ENCODE measurements at places on chromosomes 4 and X.

GRCh38 chr4:83192634-83193033 lies 78.1 kb upstream of the PLAC8 start:
- no peak for DNase-seq

- no peak for DNase-seq
Measured at GRCh38 chrX:35406386-35406785, 391.8 kb upstream of the MAGEB16 start.

DNA sequence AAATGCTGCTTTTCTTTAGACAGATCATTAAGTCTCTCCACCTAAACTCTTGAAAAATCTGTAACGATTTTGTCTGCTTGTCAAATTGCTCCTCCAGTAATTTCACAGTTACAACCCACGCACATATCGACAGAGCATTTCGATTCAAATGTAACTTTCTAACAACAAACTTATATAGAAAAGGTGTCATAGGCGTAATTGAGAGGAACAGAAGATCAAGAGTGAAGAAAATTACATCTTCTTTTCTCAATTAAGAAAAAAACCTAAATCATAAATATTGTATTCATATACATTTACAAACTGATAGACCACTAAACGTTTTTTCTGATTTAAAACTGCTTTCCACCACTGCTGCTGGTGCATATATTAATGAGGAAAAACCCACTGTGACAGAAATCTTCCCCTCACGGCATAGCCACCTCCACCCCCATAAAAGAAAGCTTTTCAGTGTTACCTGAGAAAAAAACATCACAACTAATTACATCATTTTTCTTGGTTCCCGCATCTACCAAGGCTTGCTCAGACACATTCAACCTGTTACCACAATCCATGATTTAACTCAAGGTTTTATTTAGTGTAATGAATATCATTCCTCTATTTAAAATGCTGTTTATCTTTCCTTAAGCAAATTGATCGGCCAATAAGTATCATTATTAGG lies 1.9 kb downstream of the GPM6A start:
- no peak for DNase-seq

DNA sequence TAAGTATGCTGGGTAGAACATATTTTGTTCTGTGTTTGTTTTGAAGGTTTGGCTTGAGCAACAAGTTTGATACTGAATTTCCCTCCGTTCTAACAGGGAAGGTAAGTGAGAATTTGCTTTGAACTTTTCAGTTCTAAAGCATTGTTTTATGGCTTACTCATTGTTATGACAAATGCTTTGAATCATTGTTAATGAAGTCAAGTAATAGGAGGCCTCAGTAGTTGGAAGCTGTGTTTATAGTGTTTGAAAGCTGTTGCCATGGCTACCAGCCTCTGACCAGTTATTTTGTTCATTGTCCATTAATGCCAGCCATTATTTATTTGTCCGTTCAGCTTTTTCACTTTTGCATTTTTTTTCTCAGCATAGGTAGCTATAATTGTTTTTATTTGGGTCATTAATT lies 14.4 kb downstream of the CHIC1 start:
- DNase-seq, result no peak

DNA sequence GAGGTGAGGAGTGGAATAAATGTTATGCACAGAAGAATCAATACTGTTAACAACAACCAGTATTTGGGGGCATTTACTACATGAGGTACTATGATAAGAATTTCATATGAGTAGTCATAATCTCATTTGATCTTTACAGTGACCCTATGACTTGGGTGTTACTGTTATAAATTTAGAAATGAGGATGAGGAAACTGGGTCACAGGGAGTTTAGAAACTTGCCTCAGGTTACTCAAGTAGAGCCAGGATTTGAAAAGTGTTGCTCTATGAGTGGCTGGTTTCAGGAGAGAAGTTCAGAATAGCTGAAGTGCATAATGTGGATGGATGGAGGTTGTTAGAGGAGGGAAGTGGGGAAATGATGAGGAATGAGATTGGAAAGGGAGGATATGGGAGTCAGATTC lies 16.6 kb upstream of the DDIT4L start:
- DNase-seq, result no peak

DNA sequence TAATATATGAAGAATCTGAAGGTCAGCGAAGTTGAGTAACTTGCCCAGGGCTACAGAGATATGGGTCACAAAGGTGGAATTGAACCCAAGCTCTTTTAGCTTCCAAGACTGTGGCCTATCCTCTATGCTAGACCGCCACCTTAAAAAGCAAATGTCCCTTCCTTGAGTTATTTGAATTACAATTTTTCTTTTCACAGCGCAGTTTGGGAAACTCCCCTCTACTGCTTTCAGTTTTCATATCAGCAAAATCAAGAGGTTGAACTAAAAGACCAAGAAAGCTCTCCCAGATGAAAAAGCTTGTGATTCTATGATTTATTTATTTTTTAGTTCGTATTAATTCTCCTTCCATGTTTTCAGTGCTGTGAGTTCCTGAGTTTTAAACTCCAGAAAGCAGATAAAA lies 174.5 kb upstream of the C1QTNF7 start:
- no peak for DNase-seq

DNA sequence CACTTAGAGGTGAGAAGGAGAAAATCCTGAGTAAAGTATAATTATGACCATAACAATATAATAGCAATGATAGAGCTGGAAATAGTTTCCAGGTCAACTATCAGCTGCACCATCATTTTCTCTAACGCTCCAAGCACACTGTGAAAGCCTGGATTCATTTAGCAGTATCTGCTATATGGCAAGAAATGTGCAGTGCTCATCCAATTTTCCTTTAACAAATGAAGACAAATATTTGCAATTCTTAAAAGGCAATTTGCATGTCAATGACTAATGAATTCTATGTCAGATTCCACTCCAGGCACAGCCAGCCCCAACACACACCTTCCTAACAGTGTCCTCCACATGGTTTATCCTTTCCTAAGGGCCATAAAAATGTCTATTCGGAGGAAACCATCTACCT lies 12.7 kb downstream of the PRSS12 start:
- no peak for DNase-seq

DNA sequence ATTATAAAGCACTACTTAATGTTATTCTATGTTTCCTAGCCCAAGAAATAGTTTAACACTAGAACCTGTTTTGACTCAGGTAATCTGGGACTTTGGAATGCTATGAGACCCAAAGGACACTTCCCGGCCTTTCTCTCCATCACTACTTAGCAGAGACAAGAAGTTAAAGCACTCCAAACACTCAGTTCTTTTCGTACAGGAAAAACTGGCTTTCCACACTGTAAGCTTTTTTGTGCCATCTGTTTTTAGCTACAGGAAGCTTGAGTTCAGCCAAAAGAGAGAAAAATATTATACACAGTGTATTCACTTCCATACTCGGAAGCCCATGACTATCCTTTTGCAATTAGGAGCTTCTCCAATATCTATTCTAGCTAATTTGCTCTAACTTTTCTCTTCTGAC lies 7.9 kb upstream of the FGF13 start:
- DNase-seq, result no peak

- DNase-seq, result no peak
Measured at GRCh38 chr4:15186806-15187205, 184.5 kb downstream of the CPEB2 start.

GRCh38 chr4:26452565-26453531 lies 37.4 kb downstream of the CCKAR start:
- no peak for DNase-seq

DNA sequence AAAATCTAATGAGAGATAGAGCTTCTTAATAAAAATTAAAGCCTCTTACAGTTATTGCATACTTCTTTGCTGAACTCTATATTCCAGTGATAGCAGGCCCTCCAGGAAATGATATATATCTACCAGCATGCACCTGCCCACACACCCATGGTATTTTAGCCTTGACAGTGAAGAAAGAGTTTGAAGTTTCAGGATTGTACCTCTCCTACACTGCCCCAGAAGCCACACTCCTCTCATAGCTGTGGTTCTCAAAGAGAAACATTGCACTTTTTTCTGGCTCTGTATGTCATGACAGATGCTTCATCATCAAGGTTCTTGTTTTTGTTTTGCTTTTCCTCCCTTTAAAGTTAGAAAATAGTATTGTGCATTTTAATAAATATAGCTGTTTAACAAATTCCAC lies 34.0 kb downstream of the INPP4B start:
- DNase-seq, result no peak

DNA sequence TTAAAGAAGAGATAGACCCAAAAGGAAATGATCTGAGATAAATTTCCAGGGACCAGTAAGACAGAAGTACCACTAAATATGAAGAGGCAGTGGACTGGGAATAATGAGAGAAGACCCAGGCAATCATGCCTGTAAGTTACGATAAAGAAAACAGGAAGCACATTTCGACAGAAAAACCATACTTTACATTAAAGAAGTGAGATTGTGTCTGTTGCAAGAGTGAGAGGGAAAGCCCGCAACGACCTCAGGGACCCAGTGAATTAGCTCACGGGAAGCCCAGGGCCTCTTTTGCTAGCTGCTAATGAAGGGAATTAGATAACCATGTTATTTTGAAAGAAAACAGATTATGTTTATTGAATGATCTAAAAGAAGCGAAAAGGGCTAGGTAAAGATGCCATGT lies 28.9 kb upstream of the ACSL1 start:
- no peak for DNase-seq

- DNase-seq, result no peak
Measured at GRCh38 chrX:155334486-155335336, at the start of gene CLIC2. Gene CLIC2 (minus strand): TSS chrX:155334614. CDS start chrX:155334427, 187 bp downstream.

- DNase-seq, result no peak
Measured at GRCh38 chr4:7276515-7276914, 84.2 kb downstream of the SORCS2 start.

DNA sequence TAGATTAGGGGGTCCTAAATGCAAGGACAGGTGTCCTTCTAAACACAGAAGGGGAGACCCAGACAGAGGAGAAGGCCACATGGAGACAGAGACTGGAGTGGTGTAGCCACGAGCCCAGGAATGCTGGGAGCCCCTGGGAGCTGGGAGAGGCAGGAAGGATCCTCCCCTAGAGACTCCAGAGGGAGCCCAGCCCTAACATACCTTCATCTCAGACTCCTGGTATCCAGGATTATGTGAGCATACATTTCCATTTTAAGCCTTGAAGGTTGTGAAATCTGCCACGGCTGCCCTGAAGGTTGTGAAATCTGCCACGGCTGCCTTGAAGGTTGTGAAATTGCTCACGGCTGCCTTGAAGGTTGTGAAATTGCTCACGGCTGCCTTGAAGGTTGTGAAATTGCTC lies 148.4 kb downstream of the ASMT start:
- DNase-seq, result no peak

- DNase-seq, result no peak
Measured at GRCh38 chr4:45566896-45567603, 556.8 kb downstream of the GABRG1 start.

DNA sequence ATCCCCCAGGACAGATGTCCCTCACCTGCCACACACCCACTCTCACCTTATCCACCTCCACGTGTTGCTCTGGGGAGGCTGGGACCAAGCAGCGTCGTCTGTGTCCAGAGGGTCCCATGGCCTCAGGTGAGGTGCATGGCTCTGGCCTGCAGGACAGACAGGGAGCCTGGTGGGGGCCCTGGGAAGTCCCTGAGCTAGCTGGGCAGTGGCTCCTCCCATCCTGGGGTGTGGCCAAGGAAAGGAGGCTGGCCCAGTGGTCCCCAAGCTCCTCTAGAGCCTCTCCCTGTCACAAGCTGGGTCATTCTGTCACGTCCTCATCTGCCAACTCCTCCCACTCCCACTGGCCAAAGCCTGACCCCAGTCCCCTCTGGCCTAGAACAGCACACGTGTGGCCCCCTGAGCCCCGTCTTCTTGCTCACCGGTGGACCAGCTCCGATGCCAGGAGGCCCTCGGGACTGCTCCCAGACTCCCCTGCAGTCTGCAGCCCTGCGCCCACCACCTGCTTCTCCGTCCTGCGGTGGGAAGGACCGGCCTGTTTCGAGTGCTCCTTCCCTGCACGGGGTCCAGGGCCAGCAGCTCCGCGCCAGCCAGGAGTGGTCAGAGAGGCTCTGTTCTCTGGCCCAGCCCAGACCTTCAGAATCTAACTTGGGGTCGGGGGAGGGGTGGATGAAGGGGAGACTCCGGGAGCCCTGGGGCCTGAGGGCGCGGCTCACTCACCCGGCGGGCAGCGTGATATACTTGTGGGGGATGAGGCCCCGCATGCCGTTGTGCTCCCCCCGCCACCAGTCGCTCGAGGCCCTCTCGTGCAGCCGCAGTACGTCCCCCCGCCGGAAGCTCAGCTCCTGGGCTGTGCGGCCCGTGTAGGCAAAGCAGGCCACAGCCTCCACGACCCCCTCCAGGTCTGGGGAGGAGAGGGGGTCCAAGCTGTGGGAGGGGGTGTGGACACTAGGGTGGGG lies 4.8 kb downstream of the AVPR2 start:
- peak; percentile 60 for DNase-seq

DNA sequence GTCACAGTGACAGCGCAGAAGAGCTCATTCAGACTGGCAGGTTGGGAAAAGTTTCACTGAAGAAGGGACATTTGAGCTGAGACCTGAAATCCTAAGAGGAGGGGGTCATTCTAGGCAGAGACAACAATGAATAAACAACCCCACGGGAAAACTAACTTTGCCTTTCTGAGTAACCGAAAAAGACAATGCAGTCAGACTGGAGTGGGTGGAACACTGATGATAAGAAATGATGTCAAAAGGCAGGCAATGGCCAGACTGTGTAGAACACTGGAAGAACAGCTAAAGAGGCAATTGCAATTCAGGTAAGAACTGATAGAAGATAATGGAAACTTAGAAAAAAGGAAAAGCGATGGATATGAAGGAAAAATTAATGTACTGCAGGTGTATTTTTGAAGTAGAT lies 73.8 kb downstream of the CHIC2 start:
- DNase-seq, result no peak

DNA sequence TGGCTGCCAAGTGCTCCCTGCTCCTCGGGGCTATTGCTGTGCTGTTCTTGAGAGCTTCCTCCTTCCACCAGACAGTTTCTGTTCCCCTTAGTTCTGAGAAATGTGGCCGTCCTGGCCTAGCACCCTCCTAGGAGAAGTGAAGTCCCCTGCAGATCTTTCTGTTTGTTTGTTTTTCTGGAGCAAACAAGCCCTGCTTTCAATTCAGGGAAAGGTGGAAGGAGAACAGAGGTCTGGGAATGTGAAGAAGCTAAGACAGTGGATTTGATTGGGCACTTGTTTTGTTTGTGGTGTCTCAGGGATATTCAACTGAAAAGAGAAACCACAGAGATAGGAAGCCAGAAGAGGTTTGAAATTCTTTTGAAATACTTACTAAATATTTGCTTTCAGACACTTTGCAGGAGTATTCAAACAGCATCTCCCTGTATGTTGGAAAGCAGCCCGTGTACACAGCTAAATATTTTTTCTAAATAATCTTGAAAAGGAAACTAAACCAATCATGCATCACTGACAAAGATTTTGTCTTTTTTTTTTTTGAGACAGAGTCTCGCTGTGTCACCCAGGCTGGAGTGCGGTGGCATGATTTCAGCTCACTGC lies 36.5 kb upstream of the PPM1K start:
- no peak for DNase-seq

- no peak for DNase-seq
Measured at GRCh38 chrX:153925387-153925738, 701 bp downstream of the ARHGAP4 start.

DNA sequence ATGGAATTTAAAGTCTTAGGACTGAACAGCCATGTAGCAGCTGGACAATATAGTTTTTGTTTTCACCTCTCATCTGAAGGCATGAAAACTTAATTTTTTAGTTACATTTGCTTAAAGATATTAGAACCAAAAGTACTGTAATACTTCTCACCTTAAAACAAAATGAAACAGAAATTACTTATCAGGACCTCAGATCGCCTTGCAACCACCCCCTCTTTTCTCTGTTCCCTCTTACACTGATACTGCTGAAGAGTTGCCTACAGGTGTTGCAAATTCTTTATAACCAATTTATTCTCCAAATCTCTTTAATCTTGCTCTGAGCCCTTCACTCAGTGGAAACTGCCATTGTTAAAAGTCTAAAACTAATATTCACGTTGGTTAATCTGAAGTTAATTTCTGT lies 145.0 kb downstream of the SPCS3 start:
- no peak for DNase-seq
